ENCODE measurements at places on chromosomes 3 and 15.

- DNase-seq: peak; percentile 38
Observed at GRCh38 chr15:62063825-62064635, 2.7 kb upstream of the C2CD4A start.

DNA sequence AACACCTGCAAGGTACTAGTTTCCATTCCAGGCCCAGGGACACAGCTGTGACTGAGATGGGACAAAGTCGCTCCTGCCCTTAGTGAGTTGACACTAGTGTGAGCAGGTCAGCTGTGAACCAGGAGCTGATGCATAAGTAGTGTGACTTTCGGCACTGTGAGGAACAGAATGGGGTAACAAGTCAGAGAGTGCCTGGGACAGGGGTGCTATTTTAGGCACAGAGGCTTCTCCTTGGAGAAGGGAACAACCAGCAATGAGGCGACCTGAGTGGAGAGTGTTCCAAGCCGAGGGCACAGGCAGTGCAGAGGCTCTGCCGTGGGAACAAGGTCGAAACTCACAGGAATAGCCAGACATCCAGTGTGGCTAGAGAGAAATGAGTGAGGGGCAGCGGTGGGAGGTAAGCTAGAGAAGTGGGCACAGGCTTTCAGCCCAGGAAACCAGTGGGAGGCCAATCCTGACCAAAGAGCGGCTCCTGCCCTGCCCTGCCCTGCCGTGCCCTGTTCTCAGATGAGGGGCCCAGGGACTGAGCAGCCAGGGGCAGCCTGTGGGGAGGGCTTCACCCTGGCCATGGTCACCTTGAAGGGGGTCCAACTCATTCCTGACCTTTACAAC lies 14.2 kb downstream of the DNAH1 start:
- DNase-seq: no peak

DNA sequence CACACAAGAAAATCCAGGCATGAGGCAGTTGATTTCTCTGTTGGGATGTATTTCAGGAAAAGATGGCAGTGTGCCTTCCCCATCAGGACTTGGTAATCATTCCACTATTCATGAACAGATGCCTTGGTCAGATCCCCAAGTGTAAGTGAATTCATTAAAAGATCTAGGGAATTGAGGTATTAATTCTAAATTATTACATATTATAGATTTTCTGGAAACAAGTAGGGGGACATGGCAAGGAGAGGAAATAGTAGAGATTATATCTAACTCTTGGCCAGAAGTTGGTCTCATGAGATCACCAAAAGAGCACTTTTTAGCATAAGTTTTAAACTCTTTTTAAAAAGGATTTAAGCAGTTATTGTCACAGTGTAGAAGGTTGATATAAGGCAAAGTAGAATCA lies 74.4 kb upstream of the MDFIC2 start:
- DNase-seq: no peak

DNA sequence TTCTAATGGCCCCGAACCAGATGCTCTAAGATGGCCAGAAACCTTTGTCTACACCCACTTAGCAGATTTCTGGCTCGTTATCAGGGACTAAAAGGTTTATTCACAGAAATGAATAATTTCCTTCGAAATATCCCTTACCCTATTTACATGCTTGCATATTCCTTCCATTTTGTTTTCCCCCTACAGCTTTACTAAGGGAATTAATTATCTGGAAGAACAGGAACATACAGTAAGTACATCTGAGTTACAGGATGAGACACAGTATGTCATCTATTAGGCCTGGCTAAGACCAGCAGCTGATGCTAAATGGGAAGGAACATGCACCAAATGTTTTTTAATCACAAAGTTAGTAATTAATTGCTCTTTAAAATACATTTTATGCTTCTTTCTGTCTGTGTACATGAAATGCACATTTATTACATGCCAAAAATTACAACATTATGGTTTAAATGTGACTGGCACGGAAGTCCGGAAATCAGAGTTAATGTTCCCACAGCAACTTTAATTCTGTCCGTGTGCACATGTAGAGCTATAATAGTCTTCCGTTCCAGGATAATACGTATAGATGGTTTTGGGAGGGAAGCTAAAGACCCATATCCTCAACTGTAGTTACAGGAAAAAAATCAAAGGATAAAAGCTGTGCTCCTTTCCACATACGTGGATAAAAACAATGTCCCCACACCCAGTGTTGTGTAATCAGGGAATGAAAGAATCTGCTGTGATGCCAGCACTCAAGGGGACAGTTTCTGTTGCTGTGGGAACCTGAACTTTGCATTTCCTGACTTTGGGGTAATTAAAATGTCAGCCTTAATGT lies 82.0 kb downstream of the TIGIT start:
- peak; percentile 62 for DNase-seq

- no peak for DNase-seq
Observed at GRCh38 chr3:10729439-10729838, 86.6 kb upstream of the SLC6A11 start.

DNA sequence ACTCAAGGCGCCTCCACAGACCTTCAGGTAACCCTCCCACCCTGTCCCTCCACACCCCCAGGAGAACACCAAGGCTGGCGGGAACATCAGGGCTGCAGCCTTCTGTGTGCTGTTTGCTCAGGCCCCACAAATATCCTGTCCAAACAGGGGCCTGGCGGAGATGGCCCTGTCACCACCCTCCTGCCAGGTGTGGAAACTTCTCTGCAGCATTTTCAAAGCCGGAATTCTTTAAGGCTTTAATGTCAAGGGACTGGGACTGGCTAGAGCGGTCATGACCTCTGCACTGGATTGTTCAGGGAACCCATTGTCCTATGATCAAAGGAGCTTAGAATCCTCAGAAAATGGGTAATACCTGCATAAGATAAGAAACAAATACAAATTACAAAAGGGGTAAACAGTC lies 46.6 kb downstream of the FBLN2 start:
- no peak for DNase-seq

DNA sequence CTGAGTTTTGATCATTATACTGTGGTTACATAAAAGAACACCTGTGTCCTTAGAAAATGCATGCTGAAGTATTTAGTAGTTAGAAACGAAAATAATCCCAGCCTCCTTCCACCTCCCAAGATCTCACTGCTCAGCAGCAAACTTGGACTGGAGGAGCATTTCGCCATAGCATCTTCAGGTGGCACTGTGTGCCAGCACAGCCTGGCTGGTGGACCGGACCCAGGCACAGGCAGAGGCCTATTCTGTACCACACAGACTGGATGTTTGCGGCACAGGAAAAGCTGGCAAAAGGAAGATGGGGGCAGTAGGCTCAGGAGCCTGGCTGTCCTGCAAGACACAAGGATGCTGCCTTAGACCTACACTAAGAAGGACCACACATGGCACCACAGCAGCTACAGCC lies 10.2 kb downstream of the STIMATE start:
- DNase-seq: no peak

- DNase-seq: no peak
Observed at GRCh38 chr15:40489274-40490175, 18.7 kb downstream of the CHST14 start.

DNA sequence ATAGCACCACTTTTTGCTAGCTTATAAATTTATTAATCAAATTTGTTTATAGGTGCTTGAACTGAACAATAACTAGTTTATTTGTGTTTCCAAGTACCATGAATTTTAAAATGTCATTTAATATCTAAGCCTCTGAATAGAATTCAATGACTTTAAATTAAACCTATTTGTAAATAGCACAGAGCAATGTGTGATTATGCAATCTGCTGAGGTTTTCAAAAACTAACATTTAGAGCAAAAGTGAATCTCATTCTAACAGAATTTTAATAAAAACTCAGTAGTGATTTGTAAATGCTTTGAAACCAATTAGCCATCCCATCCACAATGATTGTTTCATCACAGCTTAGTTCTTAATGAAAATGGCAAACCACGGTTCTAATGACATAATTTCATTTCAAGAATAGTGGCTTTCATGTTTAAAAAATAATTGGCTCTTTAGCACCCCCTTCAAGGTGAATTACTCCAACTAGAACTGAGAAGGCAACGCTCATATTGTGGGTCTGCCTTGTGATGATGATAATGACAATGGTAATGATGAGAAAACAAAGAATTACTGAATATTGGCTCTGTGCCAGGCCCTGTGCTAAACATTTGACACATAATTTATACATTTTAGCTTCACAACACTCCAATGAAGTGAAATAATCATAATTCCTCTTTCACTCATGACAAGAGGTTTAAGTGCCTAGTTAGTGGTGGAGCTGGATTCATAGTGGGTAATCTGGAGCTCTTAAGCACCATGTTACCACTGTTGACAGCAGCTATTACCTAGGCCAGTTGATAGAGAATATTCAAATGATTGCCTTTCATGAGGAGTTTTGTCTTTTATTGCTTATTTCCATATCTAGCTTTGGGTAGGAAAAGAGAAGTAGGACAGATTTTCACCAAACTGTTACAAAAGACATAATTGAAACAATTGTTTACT lies 145.7 kb downstream of the RBMS3 start:
- no peak for DNase-seq
